Ovary (tissue), 10 donors: ENCODE measurements at places on chromosomes 1 and 21. TPM values are rescaled to one million over a fixed set of nuclear protein-coding genes. Genes with fewer than 3 reads are reported as not detected.

GRCh38 chr1:34075576-34075975, 89.5 kb downstream of the CSMD2 start:
- no peak for DNase-seq

DNA sequence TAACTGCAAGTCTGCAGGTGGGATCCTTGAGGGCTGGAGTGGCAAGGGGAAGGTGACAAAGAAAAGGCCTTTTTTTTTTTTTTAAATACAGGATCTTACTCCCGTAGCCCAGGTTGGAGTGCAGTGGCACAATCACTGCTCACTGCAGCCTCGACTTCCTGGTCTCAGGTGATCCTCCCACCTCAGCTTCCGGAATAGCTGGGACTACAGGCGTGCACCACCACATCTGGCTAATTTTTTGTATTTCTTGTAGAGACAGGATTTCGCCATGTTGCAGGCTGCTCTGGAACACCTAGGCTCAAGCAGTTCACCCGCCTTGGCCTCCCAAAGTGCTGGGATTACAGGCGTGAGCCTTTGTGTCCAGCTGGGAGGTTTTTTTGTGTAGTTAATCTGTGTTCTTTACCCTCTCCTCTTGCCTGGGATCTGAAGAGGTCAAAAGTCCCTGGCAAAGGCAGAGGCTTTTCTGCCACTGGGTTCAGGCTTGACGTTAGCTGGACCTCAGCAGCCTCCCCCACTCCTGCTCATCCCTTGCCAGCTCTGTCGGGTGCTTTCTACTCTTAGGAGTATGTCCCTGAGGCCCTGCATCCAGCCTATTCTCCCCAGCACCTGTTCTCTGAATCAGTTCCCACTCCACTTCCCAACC, 5.2 kb downstream of the IL6R start:
- DNase-seq = no peak

GRCh38 chr1:1407636-1408318, 684 bp upstream of the MRPL20 start:
- DNase-seq = no peak

Gene SETSIP
- not detected for total RNA-seq

Gene CELA3B
- not detected for total RNA-seq
